ENCODE measurements at places on chromosomes 11 and 22.
A peak's percentile ranks its signal among the peaks of the same experiment; 100 is the strongest.

DNA sequence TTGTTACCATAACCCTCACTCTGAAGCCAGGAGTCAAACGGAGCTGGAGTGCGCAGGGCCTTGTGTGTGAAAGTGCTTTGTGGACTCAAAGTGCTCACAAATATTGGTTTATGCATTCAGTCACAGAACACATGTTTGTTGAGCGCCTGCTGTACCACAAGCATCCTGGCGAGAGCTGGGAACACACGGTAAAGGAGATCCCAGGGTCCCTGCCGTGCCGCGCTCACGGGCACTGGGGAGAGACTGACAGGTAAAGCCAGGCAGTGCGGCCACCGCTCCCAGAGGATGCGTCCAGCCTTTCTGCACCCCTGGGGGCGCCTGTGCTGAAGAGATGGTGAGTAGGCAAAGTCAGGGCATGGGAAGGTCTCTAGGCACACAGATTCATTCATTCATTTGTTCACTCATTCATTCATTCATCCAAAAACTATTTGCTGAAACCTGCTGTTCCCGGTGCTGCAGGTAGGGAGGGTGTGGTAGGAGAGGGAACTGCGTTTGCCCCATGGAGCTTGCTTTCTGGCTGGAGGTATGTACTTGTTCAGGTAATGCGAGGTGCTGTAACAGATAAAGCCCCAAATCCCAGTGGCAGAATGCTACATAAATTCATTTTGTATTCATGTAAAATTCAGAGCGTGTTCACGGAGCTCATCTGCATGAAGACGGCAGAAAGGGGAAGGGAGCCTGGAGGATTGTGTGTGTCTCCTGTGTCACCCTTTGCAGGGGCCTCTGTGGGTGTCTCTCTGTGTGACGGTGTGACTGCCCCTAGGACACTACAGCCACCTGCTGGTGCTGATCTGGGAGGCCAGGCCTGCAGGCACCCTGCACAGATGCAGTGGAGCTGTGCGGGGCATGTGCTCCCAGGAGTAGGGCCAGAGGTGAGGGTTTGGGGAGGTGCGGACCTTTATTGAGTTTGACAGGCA is 167.0 kb upstream of the B3GAT1 start:
- no peak for ATAC-seq

DNA sequence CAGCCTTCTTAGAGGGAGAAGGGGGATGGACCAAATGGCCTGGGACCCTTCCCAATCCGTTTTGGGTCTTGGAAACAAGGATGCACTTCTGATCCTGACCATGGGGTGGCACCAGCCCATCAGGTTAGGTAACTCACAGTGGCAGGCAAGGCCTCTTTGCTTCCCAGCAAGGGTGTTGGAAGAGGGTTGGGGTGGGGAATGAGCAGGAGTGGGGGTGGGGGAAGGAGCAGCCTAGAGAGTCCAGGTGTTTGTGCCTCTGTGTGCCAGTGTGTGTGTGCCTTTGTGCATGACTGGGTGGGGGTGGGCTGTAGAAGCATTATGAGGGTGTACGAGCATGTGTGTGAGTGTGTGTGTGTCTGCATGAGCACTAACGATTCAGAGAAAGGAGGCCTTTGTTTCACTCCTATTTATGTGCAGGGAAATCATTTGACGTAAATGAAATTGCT is 213.1 kb downstream of the INSC start:
- ATAC-seq: no peak

GRCh38 chr11:1924646-1925372 is 5.3 kb downstream of the TNNT3 start:
- ATAC-seq: no peak

GRCh38 chr11:76293189-76293631 is 86.9 kb upstream of the WNT11 start:
- peak; percentile 72 for ATAC-seq

- no peak for ATAC-seq
These were observed 51.0 kb downstream of the NF2 start for GRCh38 chr22:29654420-29654819.

GRCh38 chr11:76566811-76567210 is 103.7 kb downstream of the LRRC32 start:
- peak; percentile 51 for ATAC-seq

DNA sequence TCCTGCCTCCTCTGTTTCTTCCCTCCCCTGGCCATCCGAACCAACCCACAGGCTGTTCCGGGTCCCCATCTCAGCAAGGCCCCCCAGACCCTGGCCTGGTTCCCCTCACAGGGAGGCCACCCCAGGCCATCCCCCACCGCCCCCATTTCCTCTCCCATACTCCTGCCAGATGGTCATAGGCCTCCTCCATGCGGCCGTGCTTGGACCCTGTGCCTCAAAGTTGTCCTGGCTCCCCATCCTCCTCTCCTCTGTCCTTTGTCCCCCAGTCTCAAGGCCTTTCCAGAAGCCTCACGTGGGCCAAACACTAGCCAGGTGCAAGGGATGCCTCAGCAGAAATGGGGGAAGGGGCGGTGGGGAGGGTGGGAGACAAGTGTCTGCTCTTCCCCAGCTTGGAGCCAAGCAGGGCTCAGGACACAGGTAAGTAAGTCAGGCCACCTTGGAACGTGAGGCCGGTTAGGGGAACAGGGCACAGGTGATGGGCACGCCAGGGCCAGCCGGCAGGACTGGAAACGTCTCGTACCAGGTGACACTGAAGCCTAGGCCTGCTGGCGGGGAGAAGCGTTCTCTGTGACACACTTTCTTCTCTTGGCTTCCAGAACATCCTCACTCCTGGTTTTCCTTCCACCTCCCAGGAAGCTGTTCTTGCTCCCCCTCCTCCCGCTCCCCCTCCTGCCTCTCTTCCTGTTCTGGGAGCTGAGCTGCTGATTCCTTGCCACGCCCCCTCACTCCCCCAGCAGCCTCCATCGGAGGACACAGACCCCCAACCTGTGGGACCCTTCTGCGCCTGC is 31.5 kb upstream of the SLC22A12 start:
- ATAC-seq: no peak

- no peak for ATAC-seq
These were observed 8.8 kb upstream of the SEC14L4 start for GRCh38 chr22:30514252-30514651.

DNA sequence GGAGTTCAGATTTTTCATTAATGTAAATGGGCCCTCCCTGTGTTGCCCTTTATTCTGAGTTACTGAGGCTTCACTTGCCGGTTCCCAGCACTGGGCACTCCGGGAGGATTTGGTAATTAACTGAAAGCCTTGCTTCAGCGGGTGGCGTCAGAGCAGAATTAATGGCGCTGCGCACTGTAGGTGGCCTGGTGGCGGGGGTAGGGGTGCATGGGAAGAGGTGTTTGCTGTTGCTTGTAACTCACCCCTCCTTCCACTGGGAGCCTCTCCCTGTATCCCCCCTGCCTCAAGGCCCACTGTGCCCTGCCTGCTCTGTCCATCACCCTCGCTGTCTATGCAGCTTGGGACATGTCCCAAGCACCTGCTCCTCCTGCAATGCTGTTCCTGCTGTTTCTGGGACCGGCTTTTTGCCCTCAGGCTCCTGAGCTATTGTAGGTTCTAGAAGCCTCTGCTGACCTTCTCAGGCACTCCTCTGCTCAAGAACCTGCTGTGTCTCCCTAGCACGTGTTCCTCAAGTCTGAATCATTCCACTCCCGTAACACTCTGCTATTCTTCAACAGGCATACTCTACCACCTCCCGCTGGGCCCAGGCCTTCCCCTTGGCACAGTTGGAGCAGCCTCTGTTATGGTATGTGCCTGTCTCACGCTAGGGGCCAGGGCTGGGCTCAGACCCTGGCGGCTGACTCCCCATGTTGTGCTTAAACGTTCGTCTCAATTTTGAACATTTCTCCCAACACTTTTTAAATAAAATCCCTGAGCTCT is 24.4 kb downstream of the ARHGAP8 start:
- ATAC-seq: no peak

GRCh38 chr22:49340406-49340805 is 487.3 kb downstream of the BRD1 start:
- ATAC-seq: no peak

DNA sequence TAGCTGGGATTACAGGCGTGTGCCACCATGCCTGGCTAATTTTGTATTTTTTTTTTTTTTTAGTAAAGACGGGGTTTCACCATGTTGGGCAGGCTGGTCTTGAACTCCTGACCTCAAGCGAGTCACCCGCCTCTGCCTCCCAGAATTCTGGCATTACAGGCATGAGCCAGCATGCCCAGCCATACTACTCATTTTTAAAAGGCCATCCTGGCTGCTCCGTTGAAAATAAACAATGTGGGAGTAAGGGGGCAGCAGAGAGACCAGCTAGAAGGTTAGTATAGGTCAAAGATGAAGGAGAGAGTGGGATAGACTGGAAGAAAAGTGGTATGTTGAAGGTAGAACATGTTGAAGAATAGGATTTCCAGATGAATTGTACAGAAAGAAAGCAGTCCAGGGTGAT is 17.6 kb upstream of the LIN7C start:
- ATAC-seq: no peak

Measured in activated CD4-positive, CD25-positive, alpha-beta regulatory T cell treated with anti-CD3 and anti-CD28 coated beads, Interleukin-2, amount 50 U/mL, for 24 hours (primary cell).